ENCODE measurements at places on chromosomes 12 and 14.

DNA sequence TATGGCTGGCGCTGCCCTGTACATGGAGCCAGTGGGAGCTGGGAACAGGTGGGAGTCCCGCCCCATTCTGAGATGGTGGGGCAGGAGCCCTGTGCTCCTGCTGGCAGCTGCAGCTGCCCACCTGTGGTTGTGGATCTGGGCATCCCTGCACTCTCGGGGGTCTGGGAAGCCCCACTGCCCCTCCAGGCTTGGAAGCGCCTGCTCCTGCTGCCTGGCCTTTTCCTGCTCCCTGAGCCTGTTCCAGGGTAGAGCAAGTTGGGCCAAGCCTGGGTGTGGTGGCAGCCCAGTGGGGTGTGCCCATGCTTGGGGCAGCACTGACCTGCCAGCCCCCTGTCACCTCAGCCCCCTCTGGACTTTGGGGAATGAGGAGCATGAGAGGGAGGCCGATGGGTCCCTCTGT, 104.0 kb downstream of the MNAT1 start:
- DNase-seq: no peak

DNA sequence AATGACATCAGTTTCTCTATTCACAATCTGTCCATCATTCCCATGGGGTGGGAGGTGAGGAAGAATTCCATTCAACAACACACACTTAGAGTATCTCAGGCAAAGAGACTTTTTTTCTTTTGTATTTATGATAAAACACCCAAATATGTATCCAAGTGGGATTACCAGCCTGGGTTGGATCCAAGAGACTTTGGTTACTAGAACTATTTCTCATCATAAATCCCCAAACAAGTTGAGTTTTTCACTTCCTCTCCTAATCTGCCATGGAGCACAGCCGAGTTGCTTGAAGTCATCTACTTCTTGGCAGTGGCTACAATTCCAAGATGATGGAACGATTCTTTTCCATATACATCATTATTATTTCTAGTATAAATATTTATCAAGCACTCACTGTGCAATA, 209.2 kb upstream of the HMGA2 start:
- no peak for DNase-seq

DNA sequence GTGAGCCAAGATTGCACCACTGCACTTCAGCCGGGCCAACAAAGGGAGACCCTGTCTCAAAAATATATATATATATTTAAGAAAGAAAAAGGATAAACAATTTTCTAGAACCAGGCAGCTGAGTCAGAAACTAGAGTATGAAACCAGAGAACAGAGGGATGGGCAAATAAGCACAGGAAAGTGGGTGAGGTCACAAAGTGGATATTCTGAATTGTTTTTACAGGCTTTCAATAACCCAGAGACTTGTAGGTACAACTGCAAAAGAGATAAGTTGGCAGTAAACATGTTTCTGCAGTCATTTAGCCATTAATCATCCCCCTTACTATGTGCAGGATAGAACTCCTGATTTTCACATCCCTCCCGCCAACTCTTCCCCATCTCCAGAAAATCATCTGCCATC, 94.2 kb downstream of the BTG1 start:
- no peak for DNase-seq

DNA sequence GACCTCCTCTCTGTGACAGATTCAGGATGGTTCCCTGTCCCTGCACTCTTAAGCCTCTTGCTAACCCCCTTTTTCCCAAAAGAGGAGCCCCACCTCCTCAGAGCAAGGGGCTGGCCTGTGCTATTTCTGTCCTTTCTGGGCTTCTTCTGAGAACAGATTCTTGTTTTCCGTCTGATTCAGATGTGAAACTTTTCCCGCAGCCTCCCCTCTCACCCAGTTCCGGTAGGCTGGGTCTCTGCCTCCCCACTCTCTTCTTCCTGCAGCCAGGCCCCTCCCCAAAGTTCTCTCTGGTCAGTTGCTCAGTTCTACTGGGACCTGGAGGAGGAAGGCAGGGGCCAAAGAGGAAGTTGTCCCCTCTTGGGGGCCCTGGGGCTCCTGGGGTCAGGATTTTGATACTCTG, 11.8 kb downstream of the PDE1B start:
- DNase-seq: peak; percentile 28

DNA sequence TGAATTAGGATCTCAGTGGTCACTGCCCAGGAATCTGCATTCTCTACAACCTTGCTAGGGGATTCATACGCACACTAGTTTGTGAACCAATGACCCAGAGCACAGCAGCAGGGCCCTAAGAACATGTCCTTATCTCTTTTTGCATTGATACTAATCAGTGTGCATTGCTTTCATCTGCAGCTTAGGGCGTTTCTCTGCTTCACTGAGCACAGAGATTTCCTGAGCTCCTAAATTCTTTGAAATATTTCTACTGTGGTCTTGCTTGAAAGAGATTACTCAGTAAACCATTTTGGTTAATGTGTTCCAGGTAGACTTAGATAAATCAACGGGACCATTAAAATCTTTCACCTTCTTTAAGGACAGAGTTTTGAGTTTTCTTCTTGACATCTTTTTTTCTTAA, 351.3 kb upstream of the KITLG start:
- no peak for DNase-seq

DNA sequence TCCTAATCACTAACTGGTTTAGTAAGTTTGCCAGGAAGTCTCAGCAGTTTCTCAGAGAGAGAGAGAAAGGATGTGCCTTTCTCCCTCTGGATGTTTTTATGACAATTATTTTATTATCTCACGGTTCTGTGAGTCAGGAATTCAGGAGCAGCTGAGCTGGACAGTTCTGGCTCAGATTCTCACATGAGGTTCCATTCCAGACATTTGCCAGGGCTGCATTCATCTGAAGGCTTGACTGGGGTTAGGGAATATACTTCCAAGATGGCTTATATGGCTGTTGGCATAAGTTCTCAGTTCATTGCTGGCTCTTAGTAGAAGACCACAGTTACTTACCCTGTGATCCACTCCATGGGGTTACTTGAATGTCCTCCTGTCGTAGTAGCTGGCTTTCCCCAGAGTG, 101.2 kb upstream of the ATF7IP start:
- DNase-seq: no peak

DNA sequence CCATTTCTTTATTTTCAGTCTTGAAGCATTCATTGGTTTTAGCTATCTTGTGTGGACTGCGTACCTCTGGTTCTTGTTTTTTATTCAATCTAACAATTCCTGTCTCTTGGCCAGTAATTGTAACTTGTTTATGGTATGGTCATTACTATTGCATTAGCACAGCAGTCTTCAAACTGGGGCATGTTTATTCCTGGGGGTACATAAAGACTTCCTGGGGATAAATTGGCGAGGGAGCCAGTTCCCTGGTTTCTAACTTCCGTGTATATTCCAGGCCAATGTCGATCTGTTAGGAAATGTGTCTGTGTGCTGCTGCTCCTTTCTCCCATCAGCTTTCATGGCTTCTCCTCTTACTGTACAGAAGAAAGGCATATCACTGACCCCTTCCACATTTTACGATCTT, 13.7 kb upstream of the EVL start:
- no peak for DNase-seq

- peak; percentile 93 for DNase-seq
Observed at GRCh38 chr14:89276424-89276975, 140.5 kb downstream of the FOXN3 start.

- peak; percentile 71 for DNase-seq
Observed at GRCh38 chr14:30270200-30271161, 288.5 kb upstream of the G2E3 start.

GRCh38 chr14:89308232-89308959, 108.6 kb downstream of the FOXN3 start:
- no peak for DNase-seq

GRCh38 chr14:101123618-101124510, 220.3 kb upstream of the RTL1 start:
- DNase-seq: no peak

GRCh38 chr12:78331181-78331580, 500.5 kb downstream of the NAV3 start:
- DNase-seq: no peak

DNA sequence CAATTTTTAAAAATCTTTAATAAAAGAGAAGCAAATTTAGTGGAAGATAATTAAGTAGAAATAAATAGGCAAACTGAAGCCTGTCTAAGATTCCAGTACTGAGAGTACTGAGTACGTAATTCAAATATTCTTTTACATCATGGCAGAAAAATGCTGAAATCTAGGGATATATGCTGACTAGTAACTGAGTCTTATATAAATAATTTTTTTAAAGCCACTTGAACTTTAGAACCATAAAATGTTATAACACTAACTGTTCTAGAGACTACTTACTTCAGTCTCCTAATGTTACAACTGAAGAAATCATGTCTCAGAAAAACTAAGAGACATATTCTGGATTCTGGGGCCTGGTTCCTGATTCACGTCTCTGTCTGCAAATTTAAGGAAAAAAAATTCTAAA, 230.6 kb upstream of the PLEKHG7 start:
- no peak for DNase-seq

DNA sequence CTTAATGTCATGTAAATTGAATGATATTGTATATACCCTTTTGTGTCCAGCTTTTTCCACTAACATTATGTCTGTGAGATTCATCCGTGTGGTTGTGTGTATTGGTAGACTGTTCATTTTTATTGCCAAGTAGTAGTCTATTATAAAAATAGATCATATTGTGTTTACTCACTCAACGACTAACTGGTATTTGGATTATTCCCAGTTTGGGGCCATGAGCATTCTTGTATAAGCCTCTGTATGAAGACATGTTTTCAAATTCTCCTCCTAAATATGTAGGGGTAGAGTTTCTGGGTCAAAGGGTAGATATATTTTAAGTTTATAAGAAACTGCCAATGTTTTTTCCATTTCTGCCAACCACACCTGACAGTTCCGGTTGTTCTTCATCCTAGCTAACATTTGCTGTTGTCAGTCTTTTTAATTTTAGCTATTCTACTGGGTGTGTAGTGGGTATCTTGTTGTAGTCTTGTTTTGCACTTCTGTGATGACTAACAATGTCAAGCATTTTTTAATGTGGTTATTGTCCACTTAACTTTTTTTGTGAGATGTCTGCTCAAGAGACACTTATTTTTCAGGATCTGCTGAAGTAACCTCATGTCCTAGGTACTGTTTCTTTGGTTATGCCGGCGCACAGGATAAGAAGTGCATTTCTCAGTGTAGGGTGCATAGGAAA, 93.2 kb downstream of the DACT1 start:
- DNase-seq: no peak

- DNase-seq: no peak
Observed at GRCh38 chr12:5784462-5785130, 160.5 kb downstream of the ANO2 start.

DNA sequence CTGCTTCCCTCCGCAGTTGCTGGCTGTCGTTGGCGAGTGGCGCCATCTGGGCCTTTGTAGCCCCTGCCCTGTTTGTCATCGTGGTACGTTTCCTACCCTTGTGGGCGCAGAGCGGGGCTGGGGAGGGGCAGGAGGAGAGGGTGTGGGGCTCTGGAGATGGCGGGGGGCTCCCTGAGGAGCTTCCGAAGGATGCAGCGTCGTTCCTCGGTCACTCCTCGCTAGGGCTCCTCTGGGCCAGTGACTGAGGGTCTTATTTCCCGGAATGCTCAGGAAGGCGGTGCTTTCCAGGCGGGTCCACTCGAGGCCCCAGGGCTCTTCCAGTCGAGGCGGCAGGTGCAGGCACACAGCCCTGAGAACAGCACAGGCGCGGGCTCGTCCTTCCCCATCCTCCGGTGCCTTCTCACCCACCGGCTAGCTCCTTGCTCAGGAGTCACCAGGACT, 167.1 kb downstream of the ADGRD1 start:
- DNase-seq: no peak

DNA sequence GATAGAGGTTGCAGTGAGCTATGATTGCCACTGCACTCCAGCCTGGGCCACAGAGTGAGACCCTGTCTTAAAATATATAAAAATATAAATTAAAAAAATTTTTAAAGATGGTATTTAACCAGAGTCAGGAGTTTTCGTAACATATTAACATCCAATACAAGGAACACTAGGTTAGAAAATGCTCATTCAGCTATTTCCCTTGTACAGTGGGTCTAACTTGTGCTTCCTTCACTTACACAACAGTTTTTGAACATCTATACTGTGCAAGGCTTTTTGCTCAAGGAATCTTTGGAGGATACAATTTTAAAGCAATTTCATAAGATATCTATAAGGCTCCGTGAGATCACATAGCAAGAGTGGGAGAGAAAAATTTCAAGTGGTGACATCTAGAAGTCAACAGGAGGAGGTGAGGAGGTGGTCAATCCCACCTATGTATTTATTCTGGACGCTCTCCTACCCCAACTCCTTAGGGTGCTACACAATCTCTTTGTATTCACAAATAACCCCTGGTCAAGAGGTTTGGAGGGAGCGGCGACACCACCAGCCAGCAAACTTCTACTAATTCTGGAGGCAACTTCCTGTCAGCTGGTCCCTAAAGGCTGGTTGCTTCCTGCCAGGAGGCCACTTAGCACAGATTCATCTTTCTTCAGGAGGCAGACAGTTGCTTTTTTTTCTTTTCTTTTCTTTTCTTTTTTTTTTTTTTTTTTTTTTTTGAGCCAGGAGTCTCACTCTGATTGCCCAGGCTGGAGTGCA, 22.2 kb downstream of the DUSP16 start:
- no peak for DNase-seq

- DNase-seq: no peak
Observed at GRCh38 chr12:98343002-98343567, 172.3 kb upstream of the TMPO start.

DNA sequence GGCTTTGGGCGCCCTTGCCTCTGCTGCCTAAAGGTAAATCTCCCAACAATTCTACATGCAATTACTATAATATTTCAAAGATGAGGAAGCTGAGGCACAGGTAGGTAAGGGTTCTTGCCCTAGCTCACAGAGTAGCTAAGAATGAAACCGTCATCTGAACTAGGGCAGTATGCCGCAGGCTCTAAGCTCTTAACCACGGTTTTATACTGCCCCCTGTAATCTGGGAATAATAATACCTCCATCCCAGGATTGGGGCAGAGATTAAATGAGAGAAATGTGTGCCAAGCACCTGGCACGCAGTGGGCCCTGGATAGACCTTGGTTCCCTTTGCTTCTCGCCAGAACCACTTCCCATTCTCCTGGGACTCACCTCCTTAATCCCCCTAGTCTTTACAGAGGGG, 1.5 kb upstream of the HRK start:
- DNase-seq: peak; percentile 16

DNA sequence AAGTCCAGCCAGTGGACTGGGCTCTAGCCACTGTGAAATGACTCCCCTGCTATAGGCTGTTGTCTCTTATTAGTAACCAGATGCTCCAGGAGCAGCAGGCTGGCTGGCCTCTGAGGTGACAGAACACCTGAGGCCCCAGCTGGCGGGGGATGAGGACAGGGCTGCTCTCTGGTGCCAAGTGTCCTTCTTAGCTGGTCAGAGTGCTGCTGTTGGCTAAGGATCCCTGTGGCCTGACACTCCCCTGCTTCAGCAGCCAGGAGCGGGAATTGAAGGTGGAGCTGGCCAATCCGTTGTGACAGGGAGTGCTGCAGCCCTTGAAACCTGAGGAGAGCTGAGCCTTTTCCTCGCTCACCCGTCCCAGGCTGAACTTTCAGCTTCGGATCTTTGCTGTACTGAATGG, 30.7 kb downstream of the TMEM229B start:
- DNase-seq: no peak

DNA sequence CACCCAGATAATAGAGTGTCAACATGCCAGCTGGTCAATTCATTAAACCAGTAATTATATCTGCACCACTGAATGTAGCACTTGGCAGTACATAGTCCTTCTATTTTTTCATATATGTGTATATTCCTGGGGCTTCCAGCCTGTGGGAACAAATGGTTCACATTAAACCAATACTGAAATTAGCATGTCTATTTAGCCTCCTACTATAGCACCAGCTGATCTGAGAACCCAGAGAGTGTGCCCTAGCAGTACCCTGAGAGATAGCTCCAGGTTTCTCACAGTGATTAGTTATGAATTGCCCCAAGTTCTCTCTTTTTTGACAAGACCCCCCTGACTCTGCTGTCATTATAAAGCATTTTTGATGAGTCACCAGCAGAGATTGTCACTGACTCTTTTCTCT, 1097.3 kb upstream of the FLRT2 start:
- no peak for DNase-seq

Data from activated CD4-positive, alpha-beta T cell treated with anti-CD3 and anti-CD28 coated beads, Interleukin-2, amount 50 U/mL, for 16 hours (primary cell).